COR-L47 (cell line): ENCODE measurements at places on chromosomes 3 and 15.

DNA sequence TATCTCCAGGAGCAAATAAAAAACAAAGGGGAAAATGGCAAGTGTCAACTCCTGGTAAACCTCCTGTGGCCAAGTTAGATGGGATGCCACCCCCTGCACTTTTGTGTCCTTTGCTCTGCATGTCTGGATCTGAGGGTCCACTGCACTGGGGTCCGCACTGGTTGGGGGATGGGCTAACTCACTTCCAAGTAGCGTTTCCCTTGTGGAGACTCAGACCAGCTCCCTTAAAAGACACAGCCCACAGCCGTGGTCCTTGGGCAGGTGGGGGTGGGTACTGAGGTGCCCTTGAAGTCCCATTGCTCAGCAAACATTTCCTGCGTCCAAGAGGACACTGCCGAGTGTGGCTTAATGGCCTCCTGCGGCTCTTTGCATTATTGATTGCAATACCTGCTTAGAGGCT is 188.2 kb downstream of the MEGF11 start:
- no peak for DNase-seq

GRCh38 chr3:97721446-97721845 is 43.1 kb upstream of the ARL6 start:
- no peak for DNase-seq

- DNase-seq, result no peak
Measured at GRCh38 chr3:57160076-57160764, 4.9 kb downstream of the IL17RD start.

- no peak for DNase-seq
Measured at GRCh38 chr3:44058868-44059203, 182.8 kb upstream of the TOPAZ1 start.

DNA sequence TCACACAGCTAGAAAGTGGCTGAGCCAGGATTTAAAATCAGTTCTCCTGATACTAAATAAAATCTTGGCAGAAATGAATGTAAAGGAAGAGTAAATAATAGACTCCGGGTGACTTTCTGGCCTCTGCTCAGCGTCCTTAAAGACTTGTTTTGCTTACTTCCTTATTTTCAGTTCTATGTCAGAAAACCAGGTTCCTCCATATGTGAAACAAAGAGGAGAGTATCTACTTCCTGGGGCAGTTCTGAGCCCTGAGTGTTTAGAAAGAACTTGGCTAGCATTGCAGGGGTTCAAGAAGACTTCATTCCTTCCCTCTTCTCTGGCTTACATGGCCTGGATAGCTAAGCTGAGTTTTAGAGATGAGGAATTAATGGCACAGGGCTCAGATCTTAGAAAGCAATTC is 222.8 kb upstream of the TLE3 start:
- no peak for DNase-seq

GRCh38 chr15:28948036-28948435 is 62.3 kb downstream of the APBA2 start:
- no peak for DNase-seq

GRCh38 chr3:101340591-101340990 is 20.2 kb upstream of the IMPG2 start:
- no peak for DNase-seq

- no peak for DNase-seq
Measured at GRCh38 chr3:78846718-78847117, 921.1 kb downstream of the ROBO1 start.

- no peak for DNase-seq
Measured at GRCh38 chr3:193650585-193650984, 57.6 kb downstream of the OPA1 start.

DNA sequence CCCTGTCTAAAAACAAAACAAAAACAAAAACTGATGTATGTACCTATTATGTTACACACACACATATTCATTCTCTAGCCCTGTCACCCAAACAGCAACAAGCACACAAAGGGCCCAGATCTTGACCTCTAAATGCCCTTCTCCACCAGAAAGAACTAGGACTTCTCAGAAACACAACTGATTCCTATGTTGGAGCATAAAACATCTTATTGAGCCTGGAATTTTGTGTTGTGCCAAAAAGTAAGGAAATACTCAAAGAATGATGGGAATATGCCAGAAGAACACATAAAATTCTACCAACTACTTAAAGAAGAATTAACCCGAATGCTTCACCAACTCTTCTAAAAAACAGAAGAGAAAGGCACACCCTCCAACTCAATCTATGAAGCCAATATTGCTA is 66.7 kb upstream of the OCA2 start:
- no peak for DNase-seq

- DNase-seq, result peak; percentile 17
Measured at GRCh38 chr3:171791692-171792076, 18.6 kb downstream of the PLD1 start.

DNA sequence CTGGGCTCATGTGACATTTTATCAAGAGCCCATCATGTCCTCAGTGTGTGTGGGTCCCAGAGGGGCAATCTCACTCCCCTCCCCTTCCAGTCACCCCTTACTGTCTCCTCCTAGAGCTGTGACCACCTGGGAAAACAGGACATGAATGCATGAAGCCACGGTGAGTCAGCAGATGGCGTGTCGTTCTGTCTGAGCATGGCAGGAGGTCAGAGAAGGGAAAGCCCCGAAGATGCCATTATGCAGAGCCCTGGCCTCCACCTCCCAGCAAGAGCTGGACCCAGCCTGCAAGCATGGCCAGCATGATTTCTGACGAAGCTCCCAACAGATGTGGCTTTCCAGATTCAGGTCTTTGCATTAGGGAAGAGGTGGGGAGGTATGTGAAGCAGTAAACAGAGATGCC is 118.5 kb downstream of the TLE3 start:
- no peak for DNase-seq

- no peak for DNase-seq
Measured at GRCh38 chr3:69326855-69327300, 59.0 kb downstream of the FRMD4B start.
